ENCODE measurements at places on chromosomes 7 and 10.

DNA sequence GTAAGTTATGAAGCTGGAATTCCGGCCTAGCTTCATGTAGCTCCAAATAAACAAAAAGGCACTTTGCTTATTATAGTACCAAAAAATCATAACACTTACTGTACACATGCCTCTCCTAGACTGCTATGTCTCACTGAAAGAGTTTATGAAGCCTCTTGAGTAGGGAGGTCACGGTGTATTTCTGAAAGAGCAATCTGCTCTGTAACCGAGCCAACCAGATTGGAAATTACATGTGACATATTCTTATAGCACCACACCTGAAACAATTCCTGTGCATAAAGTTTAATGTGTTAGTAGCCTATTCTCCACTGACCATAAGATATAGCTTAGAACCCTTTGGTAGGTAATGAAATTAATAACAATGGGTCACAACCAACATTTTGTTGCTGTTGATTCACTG lies 1.3 kb upstream of the FAM3C start:
- no peak for DNase-seq

GRCh38 chr7:151810441-151811232 lies 66.3 kb downstream of the PRKAG2 start:
- DNase-seq = no peak

GRCh38 chr7:88452646-88453045 lies 146.0 kb upstream of the STEAP4 start:
- no peak for DNase-seq

DNA sequence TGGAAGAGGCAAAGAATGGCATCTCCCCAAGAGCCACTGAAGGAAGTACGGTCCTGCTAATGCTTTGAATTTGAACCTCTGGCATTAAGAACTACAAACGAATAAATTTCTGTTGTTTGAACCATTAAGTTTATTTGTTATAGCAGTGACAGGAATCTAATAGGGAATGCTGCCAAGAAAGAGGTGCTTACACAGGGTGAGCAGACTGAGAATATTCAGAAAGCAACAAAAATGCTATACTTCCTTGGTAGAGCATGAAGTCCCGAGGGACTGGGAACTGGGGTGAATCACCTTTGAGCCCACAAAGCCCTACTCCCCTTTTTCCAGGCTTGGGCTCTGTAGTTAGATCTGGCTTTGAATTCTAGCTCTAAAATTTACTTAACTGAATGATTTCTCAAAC lies 45.0 kb downstream of the PANK1 start:
- DNase-seq = no peak

GRCh38 chr7:86932038-86932512 lies 127.4 kb downstream of the ELAPOR2 start:
- no peak for DNase-seq

GRCh38 chr10:97060441-97061084 lies 125.2 kb downstream of the SLIT1 start:
- DNase-seq = no peak

GRCh38 chr10:114638821-114639625 lies 19.1 kb downstream of the ABLIM1 start:
- DNase-seq = peak; percentile 16

GRCh38 chr7:129950933-129951225 lies 1.9 kb downstream of the UBE2H start:
- DNase-seq = no peak

DNA sequence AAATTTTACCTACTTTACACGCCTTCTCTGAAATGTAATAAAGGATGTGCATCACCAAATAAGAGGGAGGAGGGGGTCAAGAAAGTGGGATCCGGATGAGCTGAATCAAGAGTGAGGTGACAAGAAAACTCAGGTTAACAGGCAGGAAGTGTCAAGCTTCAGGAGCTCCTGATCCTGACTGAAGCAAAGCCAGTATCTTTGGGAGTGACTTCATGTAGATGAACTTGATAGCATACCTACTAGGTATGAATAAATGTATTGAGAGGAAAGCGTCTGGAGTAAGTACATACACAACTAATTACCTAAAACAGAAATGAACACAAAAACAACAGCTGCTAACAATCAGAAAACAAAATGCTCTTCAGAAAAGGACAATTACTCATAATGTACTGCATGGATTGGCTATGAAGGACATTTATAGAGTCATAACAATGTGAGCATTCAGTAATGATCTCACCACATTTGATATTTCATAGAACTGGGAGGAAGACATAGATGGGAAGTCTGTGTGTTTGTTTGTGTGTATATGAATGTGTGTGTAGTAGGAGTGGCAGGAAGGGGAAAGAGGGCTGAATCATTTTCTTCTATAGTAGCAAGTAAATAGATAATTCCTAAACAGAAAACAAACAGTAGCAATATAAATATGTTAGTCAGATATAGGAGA lies 29.4 kb downstream of the PRKG1 start:
- no peak for DNase-seq

DNA sequence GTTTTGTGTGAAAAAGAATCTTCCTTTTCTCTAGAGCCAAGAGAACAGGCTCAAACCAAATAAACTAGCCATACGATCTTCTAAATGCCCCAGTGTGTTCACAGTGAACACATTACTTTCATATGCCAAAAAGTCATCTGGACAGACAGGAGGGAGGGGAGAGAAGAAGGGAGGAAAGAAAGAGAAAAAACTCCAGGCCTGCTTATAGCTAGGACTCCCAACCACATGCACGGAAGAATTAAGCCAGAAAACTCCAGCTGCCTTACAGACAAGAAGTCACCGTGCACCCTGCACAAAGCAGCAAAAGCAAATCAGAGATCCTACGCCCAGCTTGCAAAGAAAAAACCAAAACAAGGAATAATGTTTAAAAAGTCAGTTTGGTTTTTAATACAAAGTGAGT lies 34.3 kb downstream of the SNX8 start:
- peak; percentile 32 for DNase-seq

GRCh38 chr7:122143376-122143750 lies 686 bp downstream of the AASS start:
- no peak for DNase-seq

GRCh38 chr7:99325592-99326407 lies at the start of gene ARPC1A:
ARPC1A (plus strand) TSS chr7:99325898; CDS start chr7:99333354, 7,456 bp downstream.
- peak; percentile 78 for DNase-seq

DNA sequence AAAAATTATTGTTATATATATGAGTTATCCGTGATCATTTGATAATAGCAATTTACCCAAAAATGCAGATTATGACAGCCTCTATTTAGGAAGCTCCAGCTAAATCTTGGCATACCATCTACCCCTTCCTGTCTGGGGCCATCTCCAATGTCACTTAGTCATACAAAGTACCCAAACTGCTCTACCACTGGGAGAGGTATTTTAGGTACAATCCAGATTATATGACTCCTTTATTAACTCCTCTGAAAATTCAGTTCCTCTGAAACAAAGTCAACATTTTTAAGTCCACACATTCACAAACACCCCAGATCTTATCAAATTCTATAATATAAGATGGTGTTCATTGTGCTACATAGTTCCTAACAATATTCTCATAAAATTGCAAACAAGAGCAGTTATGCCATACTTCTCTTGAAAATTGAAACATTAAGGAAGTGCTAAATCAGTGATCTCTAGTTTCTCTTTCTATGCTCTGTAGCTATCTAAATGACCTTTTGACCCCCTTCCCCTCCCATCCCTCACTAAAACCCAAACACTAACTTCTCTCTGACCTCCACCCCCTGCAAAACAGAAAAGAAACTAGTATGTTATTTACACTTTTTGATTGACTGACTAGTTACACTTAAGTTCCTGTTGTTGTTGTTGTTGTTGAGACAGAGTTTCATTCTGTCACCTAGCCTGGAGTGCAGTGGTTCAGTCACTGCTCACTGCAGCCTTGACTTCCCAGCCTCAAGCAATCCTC lies 16.4 kb downstream of the HOXA1 start:
- no peak for DNase-seq

- DNase-seq = no peak
Measured at GRCh38 chr7:155202106-155202871, 95.4 kb upstream of the INSIG1 start.

- no peak for DNase-seq
Measured at GRCh38 chr7:25579778-25580075, 351.4 kb upstream of the NPVF start.

- DNase-seq = no peak
Measured at GRCh38 chr7:91463330-91463729, 199.1 kb downstream of the FZD1 start.

DNA sequence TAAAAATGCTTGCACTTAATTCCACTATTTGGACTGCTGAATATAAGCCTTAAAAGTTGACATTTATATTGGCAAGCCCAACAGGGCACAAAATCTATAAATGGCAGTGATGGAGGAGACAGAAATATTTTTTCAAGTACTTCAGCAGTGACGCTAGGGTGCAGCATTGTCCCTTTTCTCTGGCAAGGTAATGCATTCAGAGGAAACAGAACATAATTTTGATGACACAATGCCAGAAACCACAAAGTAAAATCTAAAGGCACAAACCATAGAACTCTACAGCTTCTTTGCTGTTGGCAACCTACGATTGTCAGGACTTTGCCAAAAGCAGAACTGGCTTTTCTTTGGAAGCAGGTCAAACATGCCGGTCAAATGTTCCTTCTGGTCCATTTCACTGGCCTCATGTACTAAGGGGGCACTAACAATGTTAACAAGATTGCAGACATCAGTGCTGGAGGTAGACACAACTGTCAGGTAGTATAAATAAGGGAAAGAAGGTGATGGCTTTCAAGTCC lies 30.9 kb upstream of the FAM133B start:
- peak; percentile 49 for DNase-seq

DNA sequence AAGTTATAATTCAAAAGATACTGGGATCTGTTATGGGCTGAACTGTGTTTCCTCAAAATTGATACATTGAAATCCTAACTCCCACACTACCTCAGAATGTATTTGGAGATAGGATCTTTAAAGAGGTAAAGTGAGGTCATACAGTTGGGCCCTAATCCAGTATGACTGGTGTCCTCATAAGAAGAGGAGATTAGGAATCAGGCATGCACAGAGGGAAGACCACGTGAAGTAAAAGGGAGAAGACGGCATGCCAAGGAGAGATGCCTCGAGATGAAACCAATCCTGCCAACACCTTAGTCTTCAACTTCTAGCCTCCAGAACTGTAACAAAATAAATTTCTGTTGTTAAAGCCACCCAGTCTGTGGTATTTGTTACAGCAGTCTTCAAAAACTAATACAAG lies 5.9 kb upstream of the CFAP69 start:
- DNase-seq = no peak

GRCh38 chr7:119197877-119198527 lies 973.5 kb downstream of the ANKRD7 start:
- peak; percentile 37 for DNase-seq

DNA sequence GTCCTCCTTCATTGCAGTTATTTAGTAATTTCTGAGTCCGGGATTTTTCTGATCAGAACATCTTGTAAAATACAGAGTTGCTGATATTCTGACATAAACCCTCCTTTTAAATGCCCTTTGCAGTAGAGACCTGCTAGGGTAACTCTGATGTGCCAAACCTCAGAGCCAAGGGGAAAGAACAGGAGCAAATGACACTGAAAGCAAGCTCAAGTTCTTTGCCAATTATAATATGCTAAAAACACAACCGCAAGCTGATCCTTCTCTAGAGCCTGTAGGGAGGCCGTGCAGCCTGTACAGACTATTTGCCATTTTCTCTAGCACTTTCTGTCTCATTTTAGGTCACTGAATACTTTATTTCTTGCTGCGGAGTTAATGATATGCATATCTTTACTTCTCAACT lies 240.4 kb downstream of the CAMK1D start:
- no peak for DNase-seq

DNA sequence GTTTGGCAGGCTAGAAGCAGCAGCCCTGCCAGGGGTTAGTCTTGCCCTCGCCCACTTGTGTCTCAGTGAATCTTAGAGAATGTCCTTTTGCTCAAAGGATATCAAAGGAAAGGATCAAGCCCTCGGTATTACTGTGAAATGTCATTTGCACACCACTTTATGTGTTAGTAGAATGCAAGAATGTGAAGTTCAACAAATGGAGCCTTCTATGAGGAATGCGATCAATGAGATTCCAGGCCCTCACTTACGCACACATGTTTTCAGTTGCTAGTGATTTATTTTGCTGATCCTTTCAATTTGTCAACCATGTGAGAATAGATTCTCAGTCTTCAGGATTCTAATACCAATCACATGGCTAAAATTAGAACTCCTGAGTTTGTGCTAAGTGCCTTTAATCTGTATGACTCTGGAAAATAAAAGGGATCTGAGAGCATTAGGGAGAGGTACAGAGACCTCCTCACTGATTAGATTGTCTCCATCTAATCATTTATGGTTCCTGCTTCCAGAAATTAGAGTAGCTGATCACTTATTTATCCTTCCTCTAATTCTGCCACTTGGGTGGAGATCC lies 123.0 kb upstream of the SP4 start:
- no peak for DNase-seq

DNA sequence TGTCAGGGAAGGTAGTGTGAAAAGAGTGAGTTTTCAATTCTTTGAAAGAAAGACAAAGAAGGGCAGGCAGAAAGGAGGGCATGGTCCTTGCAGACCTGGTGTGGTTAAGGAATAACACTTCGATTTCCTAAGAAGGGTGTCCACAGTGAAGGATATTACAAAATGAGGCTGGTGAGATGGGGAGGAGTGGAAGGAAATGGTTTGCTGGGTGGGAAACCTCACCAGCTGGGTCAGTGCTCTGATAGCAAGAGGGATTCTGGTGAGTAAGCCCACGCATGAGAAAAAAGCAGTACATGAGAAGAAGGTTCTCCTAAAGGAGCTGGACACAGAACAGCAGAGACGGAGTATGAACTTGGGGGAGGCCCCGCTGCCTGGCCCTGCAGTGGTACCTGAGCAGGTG lies 230.6 kb upstream of the PLXNA4 start:
- DNase-seq = no peak

- no peak for DNase-seq
Measured at GRCh38 chr7:52715701-52716100, 319.7 kb upstream of the POM121L12 start.

- DNase-seq = no peak
Measured at GRCh38 chr10:93495654-93496321, 624 bp upstream of the CEP55 start.

- DNase-seq = no peak
Measured at GRCh38 chr7:158581440-158582088, 6.1 kb downstream of the PTPRN2 start.

- no peak for DNase-seq
Measured at GRCh38 chr10:50431133-50431532, 179.8 kb upstream of the ASAH2 start.

- peak; percentile 1 for DNase-seq
Measured at GRCh38 chr7:77759294-77759889, 38.8 kb downstream of the TMEM60 start.

- DNase-seq = no peak
Measured at GRCh38 chr7:144508702-144509101, 105.2 kb upstream of the NOBOX start.

All from NCI-H446 treated with DMSO at 0.1 percent for 48 hours (cell line).